Stimulated activated CD4-positive, alpha-beta T cell treated with anti-CD3 and anti-CD28 coated beads, Interleukin-2, amount 100 ng/mL, for 24 hours (primary cell): ENCODE measurements at places on chromosomes 16 and 17.
A peak's percentile ranks its signal among the peaks of the same experiment; 100 is the strongest.

- no peak for DNase-seq
These were observed 17.3 kb downstream of the FAM83G start for GRCh38 chr17:18987230-18987610.

- DNase-seq = peak; percentile 73
These were observed 135.8 kb downstream of the WWOX start for GRCh38 chr16:78235168-78235800.

DNA sequence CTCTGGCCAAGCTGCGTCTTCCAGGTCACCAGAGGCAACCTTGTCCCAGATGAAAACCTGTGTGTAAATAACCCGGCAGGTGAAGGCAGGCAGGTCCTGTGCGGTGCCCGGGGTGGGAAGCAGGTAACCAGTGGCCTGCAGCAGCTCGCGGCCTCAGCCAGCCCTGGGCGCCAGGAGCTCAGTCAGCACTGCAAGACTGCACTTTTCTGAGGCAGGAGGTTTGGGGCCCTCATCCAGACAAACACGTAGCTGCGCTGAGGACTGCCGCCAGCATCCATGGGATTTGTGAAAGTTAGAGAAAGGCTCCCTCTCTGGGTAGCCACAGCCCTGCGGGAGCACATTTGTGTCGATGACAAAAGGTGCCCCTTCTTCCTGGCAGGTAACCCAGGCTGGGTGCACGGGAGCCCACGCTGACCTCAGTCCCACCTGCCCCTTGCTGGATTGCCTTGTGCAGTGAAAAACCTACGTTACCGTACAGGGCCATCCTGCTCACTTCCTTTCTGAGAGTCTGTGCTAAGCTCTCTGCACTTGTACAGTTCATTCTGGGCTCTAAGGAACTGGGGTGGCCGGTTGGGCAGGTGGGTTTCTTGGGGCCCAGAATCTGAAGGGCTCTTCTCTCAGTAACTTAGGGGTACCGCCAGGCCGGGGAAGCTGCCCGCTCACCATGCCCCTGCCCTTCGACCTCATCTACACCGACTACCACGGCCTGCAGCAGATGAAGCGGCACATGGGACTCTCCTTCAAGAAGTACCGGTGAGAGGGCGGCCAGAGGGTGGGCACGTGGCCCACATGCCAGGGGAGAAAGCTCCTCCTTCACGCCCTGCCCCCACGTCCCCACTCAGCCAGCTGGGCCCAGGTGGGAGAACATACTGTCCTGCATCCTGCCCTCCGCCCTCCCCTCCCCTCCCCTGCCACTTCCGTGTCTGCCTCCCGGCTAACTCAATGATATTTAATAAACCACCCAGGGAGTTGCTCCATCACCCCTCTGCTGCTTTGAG is 56.4 kb downstream of the MGAT5B start:
- no peak for DNase-seq

GRCh38 chr17:39926588-39927100 is 757 bp downstream of the ORMDL3 start:
- DNase-seq = peak; percentile 64

DNA sequence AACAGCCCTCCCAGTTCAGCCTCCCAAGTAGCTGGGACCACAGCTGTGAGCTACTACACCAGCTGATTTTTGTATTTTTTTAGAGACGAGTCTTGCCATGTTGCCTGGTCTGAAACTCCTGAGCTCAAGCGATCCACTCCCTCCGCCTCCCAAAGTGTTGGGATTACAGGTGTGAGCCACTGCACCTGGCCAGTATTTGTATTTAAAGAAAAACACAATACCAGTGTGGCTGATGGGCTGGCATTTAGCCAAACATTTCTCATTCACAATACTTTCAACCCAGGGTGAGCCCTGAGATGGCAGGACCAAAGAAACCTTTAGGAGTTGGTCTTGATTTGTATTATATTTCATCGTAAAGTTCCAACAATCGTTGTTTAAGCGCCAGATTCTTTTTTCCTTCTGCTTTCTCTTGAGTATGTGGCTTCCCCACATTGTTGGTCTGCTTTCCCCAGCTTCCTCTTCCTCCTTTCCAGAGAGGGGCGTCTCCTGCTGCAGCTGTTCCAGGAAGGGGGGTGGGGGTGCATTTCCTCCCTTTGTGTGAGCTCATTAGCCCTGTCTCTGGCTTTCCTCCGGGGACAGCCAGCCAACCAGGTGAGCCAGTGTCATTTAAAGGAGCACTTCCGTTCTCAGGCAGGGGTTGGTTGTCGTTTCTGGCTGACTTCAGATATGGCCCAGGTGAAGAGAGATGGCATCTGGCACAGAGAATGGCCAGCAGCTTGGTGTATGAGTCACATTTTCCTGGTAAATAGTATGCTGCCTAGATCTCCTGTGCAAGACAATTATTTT is 79.9 kb downstream of the GPRC5B start:
- peak; percentile 21 for DNase-seq
